ENCODE measurements at places on chromosomes 5 and 9.

- no peak for DNase-seq
These were observed 2373.8 kb upstream of the ACO1 start for GRCh38 chr9:30010691-30011090.

GRCh38 chr9:36258996-36259533 is 817 bp upstream of the GNE start:
- DNase-seq = no peak

GRCh38 chr9:119221276-119221675 is 148.0 kb downstream of the BRINP1 start:
- no peak for DNase-seq

DNA sequence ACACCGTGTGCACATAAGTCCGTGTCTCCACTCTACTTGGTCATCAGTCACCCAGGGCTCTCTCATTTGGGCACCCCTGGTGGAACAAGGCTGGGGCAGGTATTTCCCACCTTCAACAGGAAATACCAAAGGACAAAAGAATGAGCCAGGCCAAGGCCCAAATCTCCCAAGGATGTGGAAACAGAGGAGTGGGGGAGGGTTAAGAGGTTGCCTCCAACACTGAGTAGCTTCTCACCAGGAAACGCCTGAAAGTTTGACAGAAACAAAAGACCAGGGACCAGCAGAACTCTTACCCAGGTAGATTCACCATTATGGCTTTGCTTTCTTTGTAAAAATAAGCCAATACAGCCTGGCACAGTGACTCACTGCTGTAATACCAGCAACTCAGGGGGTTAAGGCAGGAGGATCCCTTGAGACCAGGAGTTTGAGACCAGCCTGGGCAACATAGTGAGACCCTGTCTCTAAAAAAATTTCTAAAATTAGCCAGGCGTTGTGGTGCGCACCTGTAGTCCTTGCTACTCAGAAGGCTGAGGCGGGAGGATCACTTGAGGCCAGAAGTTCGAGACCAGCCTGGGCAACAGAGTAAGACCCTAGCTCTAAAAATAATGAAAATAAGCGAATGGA is 12.7 kb downstream of the SLC1A3 start:
- no peak for DNase-seq

DNA sequence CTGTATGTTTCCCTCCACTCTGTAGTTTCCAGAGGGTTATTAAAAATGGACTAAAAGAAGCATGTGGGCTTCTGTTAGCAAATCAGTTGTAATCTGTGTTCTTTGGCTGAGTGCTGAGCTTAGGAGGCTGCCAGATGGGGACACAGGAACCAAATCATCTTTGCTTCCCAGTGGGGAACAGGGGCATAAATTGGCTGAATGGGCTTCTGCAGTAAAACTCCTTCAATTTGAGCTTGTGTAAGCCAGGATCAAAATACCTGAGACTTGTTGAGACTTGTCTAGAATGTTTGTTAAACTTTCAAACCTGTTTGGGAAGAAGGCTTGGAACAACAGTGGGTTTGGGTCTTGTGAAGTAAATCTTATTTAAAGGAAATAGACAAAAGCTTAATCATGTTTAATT is 32.2 kb upstream of the TNFAIP8 start:
- no peak for DNase-seq

GRCh38 chr5:102886586-102886985 is 131.5 kb downstream of the PAM start:
- DNase-seq = no peak

DNA sequence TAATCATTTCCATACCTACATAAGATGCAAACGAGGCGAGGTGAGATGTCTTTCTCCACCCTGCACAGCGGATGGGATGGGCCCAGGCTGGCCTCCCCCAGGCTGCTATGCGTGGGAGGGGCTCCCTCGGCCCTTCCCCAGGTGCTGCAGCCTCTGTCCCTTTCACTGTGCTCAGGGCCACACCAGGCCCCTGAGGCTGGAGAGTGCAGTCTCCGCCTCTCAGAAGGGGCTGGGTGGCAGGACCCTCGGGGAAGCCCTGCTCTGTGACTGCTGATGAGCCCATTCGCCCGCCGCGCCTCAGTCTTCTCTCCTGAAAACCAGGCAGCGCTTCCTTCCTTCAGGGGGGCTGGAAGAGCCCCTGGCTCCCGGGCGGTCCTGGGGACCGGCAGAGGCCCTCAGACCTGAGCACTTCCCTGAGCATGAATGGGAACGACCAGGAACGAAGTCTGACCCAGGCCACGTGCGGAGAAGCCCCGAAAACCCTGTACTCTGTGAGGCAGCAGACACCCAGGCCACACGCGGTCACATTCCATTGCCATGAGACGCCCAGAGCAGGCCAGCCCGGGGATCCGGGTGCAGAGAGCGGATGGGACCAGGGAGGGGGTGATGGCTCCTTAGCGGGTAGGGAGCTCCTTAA is 21.9 kb upstream of the NOTCH1 start:
- no peak for DNase-seq

GRCh38 chr5:33679791-33680190 is 212.0 kb downstream of the ADAMTS12 start:
- no peak for DNase-seq

DNA sequence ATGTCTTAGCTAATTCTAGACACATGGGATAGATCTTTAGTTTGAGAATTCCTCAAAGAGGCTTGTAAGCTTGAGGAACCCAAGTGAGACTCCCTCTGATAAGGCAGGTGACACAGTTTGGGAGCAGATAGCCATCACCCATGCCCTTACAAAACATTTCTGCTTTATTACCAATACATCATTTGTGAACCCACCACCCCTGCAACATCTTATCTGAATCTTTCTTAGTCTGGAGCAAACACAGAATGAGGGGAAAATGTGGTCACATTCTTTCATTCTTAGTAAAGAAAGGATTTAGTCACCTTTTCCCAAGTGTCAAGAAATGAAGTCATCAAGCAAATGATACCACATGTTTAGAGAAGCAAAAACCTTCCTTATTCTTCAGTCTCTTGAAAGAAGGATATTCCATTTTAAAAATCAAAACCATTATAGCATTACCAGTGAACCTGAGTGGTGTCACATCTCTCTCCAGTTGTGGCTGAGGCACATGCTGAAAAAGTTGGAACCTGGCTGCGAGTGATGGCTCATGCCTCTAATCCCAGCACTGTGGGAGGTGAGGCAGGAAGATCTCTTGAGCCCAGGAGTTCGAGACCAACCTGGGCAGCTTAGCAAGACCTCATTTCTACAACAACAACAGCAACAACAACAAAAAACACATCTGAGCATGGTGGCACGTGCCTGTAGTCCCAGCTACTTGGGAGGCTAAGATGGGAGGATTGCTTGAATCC is 65.9 kb downstream of the PRKACG start:
- DNase-seq = no peak

DNA sequence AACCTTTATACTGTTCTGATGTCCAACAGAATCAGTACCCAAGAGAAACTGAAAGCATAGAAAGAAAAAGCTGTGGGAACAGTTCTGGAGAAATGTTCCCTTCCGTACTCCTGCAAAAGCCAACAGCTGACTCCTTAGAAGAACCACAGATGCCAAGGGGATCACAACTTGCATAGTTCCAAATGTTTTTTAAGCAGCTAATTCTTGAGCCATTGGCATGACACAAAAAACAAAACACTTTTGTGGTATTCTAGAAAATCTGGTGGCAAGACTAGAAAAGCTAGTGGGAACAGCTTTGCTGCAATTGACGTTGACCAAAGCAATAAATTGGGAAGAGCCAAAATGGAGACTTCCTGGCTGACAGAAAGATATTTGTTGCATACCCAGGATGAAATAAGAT is 189.9 kb downstream of the ARL15 start:
- no peak for DNase-seq

GRCh38 chr9:138060881-138061280 is 183.3 kb downstream of the CACNA1B start:
- no peak for DNase-seq

GRCh38 chr5:142181547-142182163 is 73.1 kb downstream of the NDFIP1 start:
- no peak for DNase-seq

DNA sequence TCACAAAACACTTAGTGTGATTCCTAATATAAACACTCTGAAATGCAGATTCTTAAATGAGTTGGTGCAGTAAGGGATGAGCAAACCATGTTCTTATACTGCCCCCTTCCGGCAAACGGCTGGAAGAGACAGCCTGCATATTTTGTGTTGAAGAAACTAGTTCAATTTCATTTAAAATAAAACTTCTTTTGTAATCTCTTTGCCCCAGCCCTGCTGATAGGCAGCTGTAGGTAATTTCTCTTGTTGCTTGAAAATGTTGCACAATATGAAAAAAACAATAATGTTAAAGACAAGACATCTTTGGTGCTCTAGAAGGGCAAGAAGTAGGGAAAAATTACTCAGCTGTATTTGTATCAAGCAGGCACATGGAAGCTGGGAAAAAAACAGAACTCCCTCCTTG is 89.7 kb upstream of the CCNG1 start:
- DNase-seq = no peak

GRCh38 chr9:129888293-129889121 is 53.2 kb downstream of the USP20 start:
- DNase-seq = peak; percentile 67

DNA sequence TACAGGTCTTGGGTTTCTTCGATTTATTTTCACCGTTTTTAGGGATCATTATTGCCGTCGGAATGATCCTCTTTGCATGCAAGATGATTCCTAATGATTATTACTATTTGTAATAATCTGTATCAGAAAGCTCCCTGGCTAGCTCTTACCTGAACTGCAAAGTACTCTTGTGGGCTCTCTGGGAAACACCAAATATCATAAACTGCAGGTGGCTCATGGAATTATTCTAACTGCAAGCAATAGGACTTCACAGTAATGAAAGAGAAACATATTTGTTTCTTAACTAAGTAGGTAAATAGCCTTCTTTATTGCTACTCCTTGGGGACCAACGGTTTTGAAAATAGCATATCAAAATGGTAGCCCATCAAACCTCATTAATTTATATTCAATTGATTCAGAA is 219.4 kb downstream of the NFIB start:
- no peak for DNase-seq

DNA sequence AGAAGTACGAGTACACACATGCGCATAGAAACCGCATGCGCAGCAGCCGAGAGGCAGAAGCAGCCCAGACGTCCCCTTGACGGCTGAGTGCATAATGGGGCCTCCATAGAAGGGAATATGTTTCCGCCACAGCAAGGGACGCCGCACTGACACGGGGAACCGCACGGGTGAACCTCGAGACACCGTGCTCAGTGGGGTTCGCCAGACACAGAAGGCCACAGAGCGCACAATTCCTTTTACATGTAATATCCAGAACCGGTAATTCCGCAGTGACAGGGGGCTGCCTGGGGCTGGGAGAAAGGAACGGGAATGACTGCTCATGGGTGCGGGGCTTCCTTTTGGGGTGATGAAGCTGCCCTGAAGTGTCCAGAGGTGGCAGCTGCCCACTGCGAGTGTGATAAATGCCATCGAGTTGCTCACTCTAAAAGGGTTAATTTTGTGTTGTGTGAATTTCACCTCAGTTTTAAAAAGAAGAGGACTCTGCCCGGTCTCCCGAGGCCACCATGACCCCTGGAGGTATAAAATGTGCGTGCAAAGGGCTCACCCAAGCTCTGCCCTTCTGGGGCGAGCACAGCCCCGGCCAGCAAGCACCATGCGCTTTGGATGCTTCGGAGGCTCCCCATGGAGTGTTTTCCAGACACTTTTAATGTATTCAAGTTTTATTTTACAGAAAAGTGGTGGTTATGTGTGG is 29.7 kb downstream of the MRPL36 start:
- no peak for DNase-seq

DNA sequence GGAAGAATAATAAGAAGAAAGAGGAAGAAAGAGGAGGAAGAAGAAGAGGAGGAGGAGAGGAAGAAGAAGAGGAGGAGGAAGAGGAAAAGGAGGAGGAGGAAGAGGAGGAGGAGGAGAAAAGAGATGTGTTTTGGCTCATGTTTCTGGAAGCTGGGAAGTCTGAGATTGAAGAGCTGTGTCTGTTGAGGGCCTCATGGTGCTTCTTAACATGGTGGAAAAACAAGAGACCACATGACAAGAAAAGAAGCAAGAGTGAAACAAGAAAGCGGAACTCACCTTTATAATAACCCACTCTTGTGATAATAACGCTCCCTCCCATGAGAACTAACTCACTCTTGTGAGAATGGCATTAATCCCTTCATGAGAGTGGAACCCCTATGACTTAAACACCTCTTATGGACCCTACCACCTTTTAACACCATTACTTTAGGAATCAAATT is 36.1 kb upstream of the RANBP6 start:
- no peak for DNase-seq

DNA sequence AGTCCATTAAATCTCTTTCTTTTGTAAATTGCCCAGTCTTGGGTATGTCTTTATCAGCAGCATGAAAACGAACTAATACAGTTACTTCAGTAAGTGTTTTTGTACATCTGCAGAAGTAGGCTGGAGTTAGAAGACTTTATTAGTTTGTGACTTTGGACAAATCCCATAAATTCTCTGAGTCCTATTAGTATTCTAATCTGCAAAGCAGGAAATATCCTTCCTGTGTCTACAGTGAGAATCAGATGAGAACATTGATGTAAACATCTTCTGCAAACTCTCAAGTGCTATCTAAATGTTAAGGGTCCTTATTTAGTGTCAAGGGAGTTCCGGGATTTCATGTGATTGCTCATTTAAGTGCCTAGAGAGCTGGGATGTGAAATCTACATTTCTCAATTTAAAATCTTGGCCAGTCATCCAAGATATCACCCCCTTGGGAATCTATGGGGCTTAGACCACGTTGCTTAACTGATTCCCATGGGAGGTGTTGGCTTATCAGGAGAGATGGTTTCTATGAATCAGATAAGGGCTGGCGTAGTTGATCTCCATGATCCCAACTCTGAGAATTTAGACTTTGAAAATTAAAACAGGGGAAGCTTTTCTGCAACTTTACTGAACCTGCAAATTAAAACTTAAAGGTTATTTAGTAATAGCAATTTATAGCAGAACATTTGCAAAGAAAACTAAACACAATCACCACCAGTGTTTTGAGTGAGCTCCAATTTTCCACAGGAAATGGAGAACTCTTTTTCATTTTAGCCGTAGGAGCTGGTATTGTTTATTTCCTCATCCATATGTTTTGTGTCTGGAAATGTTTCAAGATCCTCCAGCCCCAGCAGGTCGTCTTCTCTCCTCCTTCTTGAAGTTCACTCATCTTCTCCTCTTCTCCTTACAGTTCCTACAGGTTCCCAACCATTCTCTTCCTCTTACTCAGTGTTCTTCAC is 241.6 kb upstream of the CD180 start:
- DNase-seq = no peak

GRCh38 chr5:2196989-2197619 is 314.4 kb upstream of the IRX4 start:
- no peak for DNase-seq

DNA sequence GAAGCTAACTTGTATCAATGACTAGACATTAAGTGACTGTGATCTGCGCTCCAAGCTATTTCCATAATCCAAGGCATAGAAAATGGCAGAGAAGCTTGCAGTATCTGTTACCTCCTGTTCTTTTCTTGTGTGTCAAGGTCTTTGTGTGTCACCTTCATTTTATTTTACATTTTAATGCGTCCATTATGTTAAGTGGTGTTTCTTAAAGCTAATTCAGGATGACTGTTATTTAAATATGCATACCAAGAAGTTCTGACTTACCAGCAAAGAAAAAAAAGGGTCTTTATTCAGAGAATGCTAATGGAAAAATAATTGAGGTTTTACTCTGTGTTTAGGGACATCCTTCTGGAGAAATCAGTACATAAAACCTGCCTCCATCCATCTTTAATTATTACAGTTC is 52.3 kb downstream of the STK32A start:
- no peak for DNase-seq
